ENCODE measurements at places on chromosomes 7 and 10. TPM values are rescaled to one million over a fixed set of nuclear protein-coding genes. Genes with fewer than 3 reads are reported as not detected.
A peak's percentile ranks its signal among the peaks of the same experiment; 100 is the strongest.

- no peaks in the 10 kb centered on the region for H3K36me3 ChIP-seq
- DNase-seq, result peak; percentile 21
- H3K4me3 ChIP-seq, result no peak overlapping the region
- no peaks in the 10 kb centered on the region for H3K4me1 ChIP-seq
- H3K27me3 ChIP-seq, result no peaks in the 10 kb centered on the region
Measured at GRCh38 chr7:47045207-47046051, 536.5 kb downstream of the TNS3 start.

- peak; percentile 67 for DNase-seq
- H3K27me3 ChIP-seq, result no peaks in the 10 kb centered on the region
- H3K4me3 ChIP-seq, result peak overlapping the region; percentile 60
Measured at GRCh38 chr10:67884842-67885670, 600 bp downstream of the SIRT1 start.

The CDC14C gene
- not detected for total RNA-seq

- H3K36me3 ChIP-seq, result no peaks in the 10 kb centered on the region
- DNase-seq, result no peak
- no peaks in the 10 kb centered on the region for H3K4me1 ChIP-seq
- no peak overlapping the region for H3K27ac ChIP-seq
- no peaks in the 10 kb centered on the region for H3K27me3 ChIP-seq
Measured at GRCh38 chr7:88523645-88524044, 217.0 kb upstream of the STEAP4 start.

- no peak for DNase-seq
- H3K27me3 ChIP-seq, result no peaks in the 10 kb centered on the region
- no peak overlapping the region for H3K4me3 ChIP-seq
- H3K27ac ChIP-seq, result no peak overlapping the region
Measured at GRCh38 chr10:127374074-127374680, 174.9 kb upstream of the NPS start.

- H3K36me3 ChIP-seq, result no peaks in the 10 kb centered on the region
- H3K4me3 ChIP-seq, result no peak overlapping the region
- H3K27ac ChIP-seq, result no peak overlapping the region
- no peak for DNase-seq
- no peaks in the 10 kb centered on the region for H3K27me3 ChIP-seq
Measured at GRCh38 chr7:123624527-123625183, 23.0 kb downstream of the ASB15 start.

The MAT1A gene
- 3.9 TPM for total RNA-seq

DNA sequence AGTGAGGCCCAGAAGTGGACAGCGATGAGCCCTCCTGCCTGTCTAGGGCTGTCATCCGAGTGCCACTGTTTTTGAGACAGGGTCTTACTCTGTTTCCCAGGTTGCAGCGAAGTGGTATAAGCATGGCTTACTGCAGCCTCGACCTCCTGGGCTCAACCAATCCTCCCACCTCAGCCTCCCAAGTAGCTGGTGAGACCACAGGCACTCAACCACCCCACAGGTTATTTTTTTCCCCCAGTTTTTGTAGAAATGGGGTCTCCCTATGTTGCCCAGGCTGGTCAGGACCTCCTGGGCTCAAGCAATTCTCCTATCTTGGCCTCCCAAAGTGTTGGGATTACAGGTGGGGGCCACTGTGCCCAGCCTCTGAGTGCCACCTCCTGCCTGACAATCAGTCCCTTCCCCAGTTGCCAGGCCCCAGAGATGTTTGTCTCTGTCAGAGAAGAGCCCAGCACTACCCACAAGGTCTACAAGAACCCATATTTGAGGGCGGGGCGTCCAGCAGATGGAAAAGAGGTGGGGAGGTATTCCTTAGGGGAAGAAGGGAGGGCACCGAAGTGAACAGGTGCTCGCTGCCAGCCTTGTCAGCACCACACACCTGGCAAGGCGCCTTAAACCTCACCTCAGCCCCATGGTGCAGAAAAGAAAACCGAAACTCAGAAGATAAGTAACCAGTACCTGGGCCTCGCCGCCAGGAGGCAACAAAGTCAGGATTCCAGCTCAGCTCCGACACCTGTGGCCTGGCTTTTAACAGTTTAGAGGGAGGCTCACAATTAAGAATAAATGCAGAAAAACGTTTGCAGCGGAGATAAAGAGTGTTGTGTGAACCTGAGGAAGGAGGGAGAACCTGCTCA, 77.4 kb upstream of the ANLN start:
- no peak overlapping the region for H3K4me3 ChIP-seq
- H3K27ac ChIP-seq, result no peak overlapping the region
- peak; percentile 48 for DNase-seq

GRCh38 chr7:98957766-98958165, 79.4 kb downstream of the TRRAP start:
- no peak overlapping the region for H3K27ac ChIP-seq
- no peak overlapping the region for H3K4me3 ChIP-seq
- H3K27me3 ChIP-seq, result no peaks in the 10 kb centered on the region
- H3K36me3 ChIP-seq, result peaks cover 51% of the 10 kb centered on the region
- DNase-seq, result no peak
- no peaks in the 10 kb centered on the region for H3K4me1 ChIP-seq

- no peak overlapping the region for H3K4me3 ChIP-seq
- H3K4me1 ChIP-seq, result peaks cover 3% of the 10 kb centered on the region
- H3K36me3 ChIP-seq, result no peaks in the 10 kb centered on the region
- H3K27me3 ChIP-seq, result no peaks in the 10 kb centered on the region
- no peak for DNase-seq
Measured at GRCh38 chr7:98613601-98614425, 3.3 kb upstream of the NPTX2 start.

The BBS9 gene
- total RNA-seq, result 36.8 TPM

DNA sequence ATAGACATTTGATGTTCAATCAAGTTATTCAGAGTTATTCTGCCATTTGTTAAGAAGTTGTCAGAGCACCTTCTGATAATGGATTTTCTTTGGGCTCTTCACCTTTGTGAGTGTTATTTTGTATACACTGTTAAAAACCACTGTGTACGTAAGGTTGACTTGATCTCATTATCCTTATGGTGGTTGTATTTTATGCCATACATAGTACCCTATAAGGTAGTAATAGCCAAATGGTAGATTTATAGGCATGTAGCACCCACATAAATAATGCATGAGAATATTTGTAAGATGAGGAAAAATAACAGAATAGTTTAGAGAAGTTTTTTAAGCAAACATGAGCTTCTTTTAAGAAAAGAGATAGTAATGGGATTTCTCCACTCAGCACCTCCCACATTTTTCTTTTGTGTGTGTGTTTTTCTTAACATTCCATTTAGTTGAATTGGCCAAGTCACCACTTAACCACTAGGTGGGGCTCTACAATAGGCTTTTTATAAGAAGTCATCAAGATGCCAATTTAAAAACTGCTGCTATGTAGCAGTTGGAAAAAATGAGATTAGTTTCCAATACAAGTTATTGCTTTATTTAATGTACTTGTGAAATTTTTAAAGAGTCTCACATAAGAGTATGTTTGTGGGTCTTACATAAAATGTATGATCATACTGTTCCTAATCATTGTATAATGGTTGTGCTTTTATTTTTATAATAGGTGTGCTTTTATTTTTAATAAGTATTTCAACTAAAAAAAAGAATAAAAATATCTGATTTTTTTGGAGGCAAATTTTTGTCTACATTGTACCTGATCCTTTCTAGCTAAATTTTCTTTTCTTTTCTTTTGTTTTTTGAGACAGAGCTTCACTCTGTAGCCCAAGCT, 41.1 kb upstream of the STMP1 start:
- peak; percentile 21 for DNase-seq
- no peaks in the 10 kb centered on the region for H3K27me3 ChIP-seq
- H3K27ac ChIP-seq, result no peak overlapping the region
- H3K4me1 ChIP-seq, result no peaks in the 10 kb centered on the region
- no peak overlapping the region for H3K4me3 ChIP-seq

DNA sequence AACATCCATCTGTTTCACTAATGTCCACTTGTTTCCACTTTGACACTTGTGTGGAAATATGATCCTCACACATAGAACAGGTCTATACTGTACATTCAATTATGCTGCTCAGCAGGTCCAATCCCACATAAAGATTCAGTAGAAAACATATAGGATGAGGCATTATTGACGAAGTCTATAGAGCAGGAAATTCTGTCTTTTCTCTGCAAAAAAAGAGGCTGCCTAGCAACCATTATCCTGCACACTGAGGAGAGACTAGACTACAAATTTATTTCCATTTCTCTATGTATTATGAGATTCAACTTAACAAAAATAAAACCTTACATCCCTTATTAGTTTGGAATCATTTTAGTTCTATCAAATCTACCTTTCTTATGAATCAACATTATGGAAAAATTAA, 204.6 kb upstream of the POM121L12 start:
- no peak overlapping the region for H3K4me3 ChIP-seq
- no peaks in the 10 kb centered on the region for H3K27me3 ChIP-seq
- H3K4me1 ChIP-seq, result no peaks in the 10 kb centered on the region
- no peak for DNase-seq
- H3K36me3 ChIP-seq, result no peaks in the 10 kb centered on the region
- no peak overlapping the region for H3K27ac ChIP-seq

DNA sequence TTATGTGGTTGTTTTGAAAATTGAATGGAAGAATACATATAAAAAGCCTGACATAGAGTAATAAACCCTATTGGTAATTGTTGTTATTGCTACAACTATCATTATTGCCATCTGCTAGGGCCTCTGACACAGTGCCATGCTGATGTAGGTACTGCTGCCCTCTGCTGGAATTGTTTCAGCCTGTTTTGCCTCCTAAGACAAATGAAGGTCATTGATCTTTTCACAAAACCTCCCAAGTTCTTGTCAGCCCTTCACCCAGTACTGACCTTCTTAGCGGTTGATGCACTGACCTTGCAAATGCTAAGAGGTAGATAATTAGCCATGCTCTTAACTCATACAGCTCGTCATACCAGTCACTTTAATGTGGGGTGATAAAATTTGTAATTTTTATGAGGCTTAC, 975.2 kb downstream of the SORCS1 start:
- DNase-seq, result no peak
- H3K4me1 ChIP-seq, result no peaks in the 10 kb centered on the region
- H3K4me3 ChIP-seq, result no peak overlapping the region
- no peaks in the 10 kb centered on the region for H3K27me3 ChIP-seq
